NCI-H1930 (cell line): ENCODE measurements at places on chromosomes 4 and X.

- DNase-seq, result no peak
These were observed 101.4 kb downstream of the WWC2 start for GRCh38 chr4:183200453-183200852.

DNA sequence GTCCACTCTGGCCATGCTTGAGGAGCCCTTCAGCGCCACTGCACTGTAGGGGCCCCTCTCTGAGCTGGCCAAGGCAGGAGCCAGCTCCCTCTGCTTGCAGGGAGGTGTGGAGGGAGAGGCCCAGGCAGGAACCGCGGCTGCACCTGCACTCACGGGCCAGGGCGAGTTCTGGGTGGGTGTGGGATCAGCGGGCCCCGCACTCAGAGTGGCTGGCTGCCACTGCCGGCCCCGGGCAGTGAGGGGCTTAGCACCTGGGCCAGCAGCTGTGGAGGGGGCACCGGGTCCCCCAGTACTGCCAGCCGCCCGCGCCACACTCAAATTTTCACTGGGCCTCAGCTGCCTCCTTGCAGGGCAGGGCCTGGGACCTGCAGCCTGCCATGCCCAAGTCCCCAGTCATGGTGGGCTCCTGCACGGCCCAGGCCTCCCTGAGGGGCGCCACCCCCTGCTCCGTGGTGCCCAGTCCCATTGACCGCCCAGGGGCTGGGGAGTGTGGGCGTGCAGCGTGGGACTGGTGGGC lies 347.2 kb upstream of the SPOCK3 start:
- DNase-seq, result no peak

- DNase-seq, result no peak
These were observed 90.6 kb upstream of the WWC2 start for GRCh38 chr4:183008492-183008891.

GRCh38 chr4:115053313-115053712 lies 60.1 kb downstream of the NDST4 start:
- DNase-seq, result no peak

- no peak for DNase-seq
These were observed 122.8 kb upstream of the NOCT start for GRCh38 chr4:138892483-138893407.
